ENCODE measurements at places on chromosomes 6 and 20.

DNA sequence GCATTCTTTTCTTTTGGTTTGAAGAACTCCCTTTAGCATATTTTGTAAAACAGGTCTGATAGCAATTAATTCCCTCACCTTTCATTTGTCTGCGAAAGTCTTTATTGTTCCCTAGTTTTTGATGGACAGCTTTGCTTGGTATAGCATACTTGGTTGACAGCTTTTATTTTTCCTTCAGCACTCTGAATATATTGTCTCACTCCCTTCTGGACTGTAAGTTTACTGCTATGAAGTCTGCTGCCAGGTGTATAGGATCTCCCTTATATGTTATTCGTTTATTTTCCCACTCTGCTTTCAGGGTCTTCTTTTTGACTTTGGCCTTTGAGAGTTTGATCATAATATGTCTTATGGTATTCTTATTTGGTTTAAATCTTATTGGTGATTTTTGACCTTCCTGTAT is 47.7 kb upstream of the SNAP91 start:
- no peak for DNase-seq

- DNase-seq = no peak
These were observed 21.6 kb upstream of the TNFAIP3 start for GRCh38 chr6:137845460-137845859.

- DNase-seq = no peak
These were observed 72.3 kb downstream of the MACROD2 start for GRCh38 chr20:14067603-14068002.

GRCh38 chr6:39189915-39190544 is 39.2 kb downstream of the KCNK5 start:
- no peak for DNase-seq

- DNase-seq = no peak
These were observed 3.0 kb upstream of the NTSR1 start for GRCh38 chr20:62705627-62706026.

GRCh38 chr6:5250911-5251310 is 9.8 kb downstream of the LYRM4 start:
- no peak for DNase-seq

GRCh38 chr20:4012589-4012988 is 2.8 kb downstream of the RNF24 start:
- no peak for DNase-seq

Measured in GM04503 (cell line).